ENCODE measurements at places on chromosomes 2 and 18. TPM values are rescaled to one million over a fixed set of nuclear protein-coding genes. Genes with fewer than 3 reads are reported as not detected.

PTPRN gene
- 0.19 TPM for total RNA-seq

SLC16A14 gene
- 0.74 TPM for total RNA-seq

KCNG2 gene
- not detected for total RNA-seq

PLCL1 gene
- total RNA-seq: 0.94 TPM

GRCh38 chr2:128545085-128545484 lies 226.4 kb upstream of the HS6ST1 start:
- no peak for DNase-seq

DNA sequence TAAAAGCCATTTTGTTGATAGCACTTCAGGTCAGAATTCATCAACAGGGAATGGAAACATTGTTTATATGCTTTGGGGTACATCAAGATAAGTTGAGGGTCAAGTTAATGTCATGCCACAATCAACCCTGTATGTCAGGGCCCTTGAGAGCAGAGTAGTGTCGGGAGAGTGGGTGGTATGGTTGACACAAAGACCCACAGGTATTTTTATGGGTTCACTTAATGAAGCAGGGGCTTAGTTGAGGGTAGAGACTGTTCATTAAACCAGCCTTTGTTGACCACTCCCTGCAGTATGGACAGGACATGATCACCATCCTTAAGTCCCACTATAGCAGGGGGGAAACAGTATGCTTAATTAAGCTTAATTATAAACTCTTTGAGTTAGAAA lies 5.7 kb downstream of the RPL37A start:
- DNase-seq: no peak

GRCh38 chr2:30781961-30782533 lies 25.2 kb downstream of the CAPN13 start:
- no peak for DNase-seq

DNA sequence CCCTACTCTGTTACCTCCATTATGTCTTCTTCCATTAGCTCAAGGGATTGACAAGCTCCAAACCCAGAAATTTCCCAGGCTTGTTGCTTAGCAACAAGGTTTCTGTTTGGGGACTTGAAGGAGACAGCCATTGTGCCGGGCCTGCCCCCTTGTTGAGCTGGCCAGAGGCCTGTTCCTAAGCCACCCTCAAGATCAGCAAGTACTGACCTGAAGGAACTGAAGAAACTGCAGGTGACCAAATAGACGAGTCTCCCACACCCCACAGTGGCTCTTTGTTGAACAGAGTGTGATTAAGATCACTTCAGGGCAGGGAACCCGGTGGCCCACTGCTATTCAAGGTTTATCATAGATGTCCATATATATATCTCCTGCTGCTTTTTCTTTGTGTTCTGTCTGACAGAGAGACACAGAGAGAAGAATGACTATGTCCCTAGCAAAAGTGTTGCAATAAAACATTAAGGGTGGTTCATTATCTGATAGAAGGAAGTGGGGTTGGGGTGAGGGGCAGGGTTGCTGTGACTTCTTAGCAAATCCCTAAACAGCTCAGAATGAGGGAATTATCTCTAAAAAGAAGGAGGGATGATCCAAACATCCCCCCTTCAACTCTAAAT lies 69.2 kb downstream of the RNF144A start:
- DNase-seq: no peak

Data from activated T-cell treated with anti-CD3 and anti-CD28 coated beads, Interleukin-2, amount 50 U/mL, for 4 hours (primary cell).